Neural crest cell (in vitro differentiated cells): ENCODE measurements at places on chromosomes 4 and X.

DNA sequence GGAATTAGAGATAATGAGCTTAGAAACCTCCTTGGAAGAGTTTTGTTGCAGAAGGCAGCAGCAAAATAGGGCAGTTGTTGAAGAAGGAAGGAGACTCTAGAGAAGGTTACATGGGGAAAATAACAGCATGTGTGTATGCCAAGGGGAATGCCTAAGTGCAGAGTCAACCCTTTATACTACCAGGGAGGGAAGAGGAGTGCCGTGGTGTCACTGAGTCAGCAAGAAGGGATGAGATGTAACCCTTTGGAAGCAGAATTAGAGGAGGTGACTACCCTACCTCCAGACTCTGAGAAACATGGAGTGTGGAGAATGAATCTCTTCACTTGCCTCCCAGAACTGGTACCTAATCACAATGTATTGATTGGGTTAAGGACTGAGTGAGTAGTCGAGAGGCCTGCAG is 6.7 kb upstream of the GABRE start:
- no peak for DNase-seq

DNA sequence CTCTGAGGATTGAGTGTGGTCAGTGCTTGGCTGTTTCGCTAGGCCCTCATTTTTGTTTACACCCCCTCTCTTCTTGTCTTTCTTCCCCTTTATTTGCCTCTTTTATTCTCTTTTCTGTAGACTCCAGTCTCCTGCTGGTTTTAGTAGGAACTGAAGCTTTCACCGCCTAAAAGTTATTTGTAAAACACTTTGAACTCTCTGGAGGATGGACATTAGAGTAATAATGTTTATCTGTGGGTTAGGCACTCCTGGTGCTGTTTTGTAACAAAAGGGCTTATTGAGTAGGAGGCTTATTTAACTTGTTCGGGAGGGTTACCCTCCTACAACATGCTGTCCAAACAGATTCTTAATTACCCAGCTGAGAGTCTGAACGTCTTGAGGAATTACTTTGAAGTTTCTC is 1.6 kb upstream of the ARHGAP10 start:
- no peak for DNase-seq

DNA sequence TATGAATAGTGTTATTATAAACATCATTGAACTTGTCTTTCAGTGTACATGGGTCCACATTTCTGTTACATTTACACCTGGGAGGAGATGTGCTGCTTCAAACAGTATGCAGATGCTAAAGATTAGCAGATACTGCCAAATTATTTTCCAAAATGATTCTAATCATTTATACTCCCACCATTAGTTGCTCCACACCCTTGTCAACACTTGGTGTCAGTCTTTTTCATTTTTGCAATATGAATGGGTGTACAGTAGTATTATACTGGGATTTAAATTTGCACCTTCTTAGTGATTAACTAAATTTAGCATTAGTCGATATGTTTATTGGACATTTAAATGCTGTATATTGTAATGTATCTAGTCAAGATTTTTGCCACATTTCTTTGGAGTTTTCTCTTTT is 131.6 kb upstream of the GRID2 start:
- DNase-seq = no peak

GRCh38 chrX:115531818-115532403 is 29.1 kb upstream of the PLS3 start:
- no peak for DNase-seq

DNA sequence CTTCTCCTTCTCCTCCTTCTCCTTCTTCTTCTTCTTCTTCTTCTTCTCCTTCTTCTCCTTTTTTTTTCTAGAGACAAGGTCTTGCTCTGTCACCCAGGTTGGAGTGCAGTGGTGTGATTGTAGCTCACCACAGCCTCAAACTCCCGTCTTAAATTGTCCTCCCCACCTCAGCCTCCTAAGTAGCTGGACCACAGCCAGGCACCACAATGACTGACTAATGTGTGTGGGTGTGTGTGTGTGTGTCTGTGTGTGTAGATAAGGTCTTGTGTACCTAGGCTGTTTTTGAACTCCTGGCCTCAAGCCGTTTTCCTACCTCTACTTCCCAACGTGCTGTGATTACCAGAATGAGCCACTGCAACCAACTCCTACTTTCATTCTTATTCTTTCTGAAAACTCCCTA is 390.9 kb downstream of the ADAM29 start:
- no peak for DNase-seq

- no peak for DNase-seq
These were observed 11.2 kb upstream of the BCOR start for GRCh38 chrX:40108959-40109287.

DNA sequence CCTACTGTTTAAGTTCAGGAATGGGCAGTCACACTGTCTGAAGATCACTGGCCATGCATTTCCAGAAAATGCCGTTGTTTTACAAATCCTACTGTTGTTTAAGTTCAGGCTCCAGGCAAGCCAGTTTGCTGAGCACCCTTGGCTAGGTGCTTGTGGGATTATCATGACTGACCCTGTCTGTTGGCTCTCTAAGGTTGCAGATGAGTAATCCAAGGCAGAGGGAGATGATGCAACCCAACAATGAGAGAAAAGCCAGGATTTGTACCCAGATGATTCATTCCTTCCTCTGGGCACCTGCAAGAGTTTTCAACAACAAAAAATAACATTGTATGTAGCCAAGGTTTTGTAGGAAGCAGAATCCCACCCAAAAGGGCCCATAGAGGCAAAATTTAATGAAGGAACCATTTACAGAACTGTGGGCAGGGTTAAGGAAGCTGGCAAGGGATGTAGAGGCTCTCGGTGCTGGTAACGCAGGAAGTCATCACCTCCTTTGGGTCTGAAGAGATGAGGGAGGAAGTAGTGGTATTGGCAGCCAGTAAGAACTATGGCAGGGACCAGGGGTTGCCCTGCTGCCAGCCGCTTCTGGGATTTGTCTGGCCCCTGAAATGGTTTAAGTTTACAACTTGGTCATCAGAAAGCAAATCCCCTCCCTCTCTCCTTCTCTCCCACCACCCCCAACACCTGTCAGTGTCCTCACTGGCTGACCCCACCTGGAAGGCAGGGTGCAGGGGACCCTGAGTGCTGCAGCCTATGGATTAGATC is 54.8 kb downstream of the MSX1 start:
- DNase-seq = no peak

DNA sequence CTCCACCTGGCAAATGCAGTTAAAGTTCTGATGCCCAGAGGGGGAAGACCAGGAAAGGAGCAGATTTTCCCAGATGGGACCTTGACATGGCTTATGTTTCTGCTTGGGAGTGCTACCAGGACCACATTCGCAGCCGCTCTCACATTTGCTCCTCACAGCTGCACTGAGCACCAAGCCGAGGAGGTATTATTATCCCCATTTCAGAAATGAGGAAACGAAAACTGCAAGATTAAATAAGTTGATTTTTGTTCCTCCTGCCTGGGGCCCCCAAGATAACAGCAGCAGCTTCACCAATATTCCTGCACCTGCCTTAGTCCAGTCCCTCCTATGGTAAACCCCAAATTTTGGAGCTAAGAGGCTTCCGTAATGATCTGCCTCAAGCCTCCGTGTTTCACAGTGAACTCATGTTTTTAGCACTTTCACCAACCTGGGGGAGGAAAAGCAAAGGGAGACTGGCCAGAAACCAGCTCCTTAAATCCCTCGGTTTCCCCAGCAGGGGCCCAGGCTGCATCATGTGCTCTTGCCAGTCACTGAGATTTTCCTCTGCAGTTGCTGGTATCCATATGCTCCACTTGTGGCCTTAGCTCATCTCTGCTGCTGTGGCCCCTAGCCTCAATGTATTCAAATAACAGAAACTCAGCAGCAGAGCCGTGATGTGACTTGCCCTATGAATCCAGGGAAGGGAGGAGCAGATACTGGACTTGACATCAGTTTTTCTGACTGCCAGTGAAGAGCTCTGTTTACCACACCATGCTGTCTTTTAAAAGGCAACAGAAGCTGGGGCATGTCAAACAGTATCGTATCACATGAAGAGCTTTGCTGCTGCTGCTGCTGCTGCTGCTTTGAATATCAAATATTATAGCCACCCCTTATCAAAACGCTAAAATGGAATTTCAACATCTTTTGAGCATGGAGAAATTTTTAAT is 95.5 kb upstream of the KLHL13 start:
- no peak for DNase-seq

DNA sequence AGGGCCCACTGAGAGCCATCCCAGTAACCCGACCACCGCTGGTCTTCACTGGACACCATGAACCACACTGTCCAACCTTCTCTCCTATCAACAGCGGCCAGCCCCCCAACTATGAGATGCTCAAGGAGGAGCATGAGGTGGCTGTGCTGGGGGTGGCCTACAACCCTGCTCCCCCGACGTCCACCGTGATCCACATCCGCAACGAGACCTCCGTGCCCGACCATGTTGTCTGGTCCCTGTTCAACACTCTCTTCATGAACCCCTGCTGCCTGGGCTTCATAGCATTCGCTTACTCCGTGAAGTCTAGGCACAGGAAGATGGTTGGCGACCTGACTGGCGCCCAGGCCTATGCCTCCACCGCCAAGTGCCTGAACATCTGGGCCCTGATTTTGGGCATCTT is 423.8 kb upstream of the EPHA5 start:
- no peak for DNase-seq

GRCh38 chrX:23385242-23385641 is 50.6 kb downstream of the PTCHD1 start:
- DNase-seq = no peak

DNA sequence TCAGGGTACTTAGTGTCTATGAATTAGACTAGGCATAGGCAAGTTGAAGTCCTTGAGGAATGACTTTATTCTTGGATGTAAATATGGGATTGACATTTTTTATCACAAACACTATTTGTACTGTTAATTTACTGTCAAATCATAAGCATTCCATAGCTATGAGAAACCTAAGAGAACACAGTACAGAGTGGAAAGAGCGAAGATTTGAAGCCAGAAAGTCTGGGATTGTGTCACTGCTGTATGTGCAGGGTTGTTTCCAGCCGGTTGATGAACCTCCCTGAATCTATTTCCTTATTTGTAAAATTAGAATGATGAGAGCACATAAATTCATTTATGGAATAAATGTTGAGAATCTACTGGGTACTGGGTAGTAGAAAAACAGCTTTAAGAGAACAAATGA is 14.4 kb upstream of the KLHL5 start:
- no peak for DNase-seq

DNA sequence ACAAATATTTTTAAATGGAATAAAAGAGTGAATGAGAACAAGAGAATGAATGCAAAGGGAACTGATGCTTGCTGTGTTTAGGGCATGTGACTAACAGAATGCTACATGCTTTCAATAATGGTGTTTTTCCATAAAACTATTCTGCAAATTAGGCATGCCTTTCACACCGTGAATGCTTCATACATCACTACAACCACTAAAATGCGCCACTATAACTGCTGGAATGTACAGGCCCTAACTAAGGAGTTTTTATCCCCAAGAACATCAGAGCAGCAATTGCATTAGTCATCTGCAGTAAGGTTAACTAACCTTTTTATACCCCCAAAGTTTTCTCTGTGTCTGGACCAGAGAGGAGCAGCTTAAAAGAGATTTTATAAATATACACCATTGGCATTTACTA is 190.4 kb downstream of the ARAP2 start:
- no peak for DNase-seq

- DNase-seq = no peak
These were observed 17.3 kb upstream of the CWH43 start for GRCh38 chr4:48968814-48969213.

DNA sequence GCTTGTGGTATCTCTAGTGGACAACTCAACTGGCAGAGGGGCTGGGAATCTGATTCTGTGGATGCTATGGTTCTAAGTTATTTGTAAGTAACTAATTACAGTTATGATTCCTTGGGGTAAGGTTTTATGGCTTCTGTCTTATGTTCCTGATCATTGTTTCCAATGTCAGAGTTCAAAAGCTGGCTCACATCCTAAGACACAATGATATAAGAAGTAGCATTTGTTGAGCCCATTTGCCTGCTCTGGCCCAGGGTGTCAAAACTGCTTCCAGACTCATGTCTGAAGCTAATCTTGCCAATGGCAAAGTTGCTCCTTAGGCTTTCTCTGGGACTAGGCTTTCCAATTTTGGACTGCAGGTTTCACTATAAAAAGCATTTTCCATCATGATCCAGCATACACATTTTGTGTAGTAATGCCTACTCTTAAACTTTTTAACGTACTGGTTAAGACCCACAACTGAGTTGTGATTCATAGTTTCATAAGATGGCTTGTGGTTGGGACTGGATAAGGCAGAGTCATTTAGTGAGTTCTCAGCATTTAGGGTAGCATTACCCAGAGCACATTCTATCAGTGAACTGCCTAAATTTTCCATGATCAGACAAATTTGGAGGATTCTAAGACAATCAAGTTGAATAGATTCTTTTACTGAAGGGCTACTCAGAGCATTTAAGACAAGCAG is 50.0 kb downstream of the CCNI start:
- DNase-seq = no peak

- no peak for DNase-seq
These were observed 90.3 kb downstream of the ARX start for GRCh38 chrX:24925430-24925829.

DNA sequence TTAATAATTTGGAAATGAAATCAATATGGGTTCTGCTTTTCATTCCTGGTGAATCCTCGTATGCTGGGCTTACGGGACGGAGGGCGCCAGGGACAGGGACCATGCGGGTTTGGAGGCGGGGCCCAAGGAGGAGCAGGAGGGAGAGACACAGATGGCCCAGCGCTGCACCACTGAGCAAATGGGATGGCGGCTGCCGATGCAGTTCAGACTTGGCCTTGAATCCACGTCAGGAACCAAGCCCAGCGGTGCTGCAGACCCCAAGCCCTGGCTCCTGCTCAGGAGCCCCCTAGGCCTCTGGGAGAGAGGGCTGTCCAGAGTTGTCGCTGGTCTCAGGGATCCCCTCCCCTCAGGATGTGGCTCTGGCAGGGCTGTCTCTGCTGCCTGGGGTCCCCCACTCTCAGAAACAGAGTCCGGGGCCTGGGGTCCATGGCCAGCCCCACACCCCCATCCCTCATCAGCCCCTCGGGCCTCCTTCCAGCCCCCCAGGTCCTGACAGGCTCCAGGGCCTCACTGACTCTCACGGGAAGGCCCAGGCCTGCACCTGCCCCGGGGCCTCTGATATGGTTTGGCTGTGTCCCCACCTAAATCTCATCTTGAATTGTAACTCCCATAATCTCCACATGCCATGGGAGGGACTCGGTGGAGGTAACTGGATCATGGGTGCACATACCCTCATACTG is 75.2 kb downstream of the FAM53A start:
- DNase-seq = no peak

- DNase-seq = no peak
These were observed 1.8 kb downstream of the DCAF12L1 start for GRCh38 chrX:126550816-126551215.

GRCh38 chrX:97790850-97791249 is 907.1 kb downstream of the RPA4 start:
- no peak for DNase-seq

- no peak for DNase-seq
These were observed 604.8 kb upstream of the TECRL start for GRCh38 chr4:65014078-65014477.

- DNase-seq = no peak
These were observed 9.1 kb upstream of the HSPA4L start for GRCh38 chr4:127772769-127773671.

- no peak for DNase-seq
These were observed 2.5 kb upstream of the PPP2R2C start for GRCh38 chr4:6474705-6475457.

GRCh38 chrX:107107459-107107858 is 11.2 kb downstream of the RBM41 start:
- DNase-seq = no peak
